ENCODE measurements at places on chromosomes 6 and 20.

- no peak for DNase-seq
Observed at GRCh38 chr20:36779656-36780025, 6.1 kb upstream of the DSN1 start.

DNA sequence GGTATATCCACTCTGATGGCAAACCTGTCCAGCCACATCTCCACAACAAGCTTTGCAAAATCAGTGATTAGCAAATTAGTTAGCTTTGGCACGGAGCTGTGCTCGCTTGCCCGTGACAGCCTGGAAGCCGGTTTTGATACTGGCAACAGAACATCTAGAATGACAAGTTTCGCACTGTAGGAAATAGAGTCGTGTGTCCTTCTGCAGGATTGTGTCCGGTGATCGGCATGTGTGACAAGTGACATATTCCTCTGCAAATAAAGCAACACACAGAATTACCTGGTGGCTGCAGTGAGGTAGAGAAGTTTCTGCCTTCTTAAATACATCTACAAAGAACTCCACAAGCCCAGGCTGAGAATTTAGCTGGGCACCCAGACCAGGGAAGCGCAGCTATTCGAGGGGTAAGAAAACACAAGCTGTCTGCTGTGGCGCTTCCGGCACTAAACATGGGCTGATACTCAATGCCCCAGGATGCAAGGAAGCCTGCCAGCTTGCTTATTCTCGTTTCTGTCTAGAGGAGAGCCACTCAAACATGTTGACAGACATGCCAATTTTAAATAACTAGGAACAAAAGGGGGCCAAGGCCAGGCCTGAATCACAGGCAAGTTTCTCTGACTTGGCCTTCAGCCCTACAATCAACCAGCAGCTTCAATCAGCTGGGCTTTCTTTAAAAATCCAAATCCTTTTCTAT lies 22.2 kb downstream of the EIF2S2 start:
- no peak for DNase-seq

DNA sequence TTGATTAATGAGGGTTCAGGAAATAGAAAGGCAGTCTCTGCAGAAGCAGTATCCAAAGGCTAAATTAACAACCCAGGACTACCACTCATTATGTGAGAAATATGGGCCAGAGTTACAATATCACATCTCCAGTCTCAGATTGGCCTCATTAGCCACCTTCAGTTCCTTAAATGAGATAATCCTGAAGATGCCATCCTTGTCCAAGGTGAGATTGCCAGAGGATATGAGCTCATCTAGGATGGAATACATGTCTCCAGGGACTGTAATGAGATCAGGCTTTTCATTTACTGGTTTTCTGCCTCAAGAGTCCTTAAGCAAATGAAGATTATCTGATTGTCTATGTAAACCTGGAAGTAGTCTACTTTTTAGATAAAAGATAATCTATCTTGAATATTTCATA lies 196.3 kb downstream of the FUT9 start:
- no peak for DNase-seq

GRCh38 chr6:35044761-35045421 lies 96.2 kb downstream of the TCP11 start:
- peak; percentile 45 for DNase-seq

DNA sequence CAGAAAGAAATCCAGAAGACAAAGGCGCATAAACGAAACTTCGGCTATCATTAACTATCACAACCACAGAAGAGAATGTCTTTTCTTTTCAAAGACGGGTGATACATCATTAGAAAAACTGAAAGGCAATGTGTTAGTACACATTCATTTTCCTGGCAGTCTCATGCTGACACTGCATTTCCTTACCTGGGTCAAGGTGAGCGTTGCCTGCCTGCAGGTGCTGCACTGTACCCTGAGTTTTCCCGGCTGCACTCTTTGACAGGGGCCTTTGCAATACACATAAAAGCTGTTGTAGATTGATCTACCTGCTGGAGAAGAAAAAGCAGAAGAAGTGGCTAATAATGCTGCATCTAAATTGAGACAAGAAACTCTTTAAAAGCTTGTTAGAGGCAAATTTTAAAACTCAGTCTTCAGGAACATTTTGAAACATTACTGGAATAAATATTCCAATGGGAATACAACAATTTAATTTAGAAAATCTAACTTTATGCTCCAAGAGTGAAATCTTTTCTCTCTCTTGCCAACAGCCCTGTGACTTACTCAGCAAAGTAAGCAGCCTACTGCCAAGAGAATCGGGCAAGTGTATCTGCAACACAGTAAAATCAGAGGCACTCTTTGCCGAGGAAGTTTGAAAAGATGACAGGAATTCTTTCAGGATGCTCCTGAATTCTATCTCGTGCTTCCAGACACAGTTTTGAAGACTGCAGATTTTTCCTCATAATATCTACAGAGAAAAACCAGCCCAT lies 526.4 kb downstream of the PRKN start:
- no peak for DNase-seq

- no peak for DNase-seq
Observed at GRCh38 chr20:14879020-14879697, 541.7 kb upstream of the FLRT3 start.

GRCh38 chr20:59864726-59865125 lies 68.7 kb downstream of the SYCP2 start:
- DNase-seq: no peak

DNA sequence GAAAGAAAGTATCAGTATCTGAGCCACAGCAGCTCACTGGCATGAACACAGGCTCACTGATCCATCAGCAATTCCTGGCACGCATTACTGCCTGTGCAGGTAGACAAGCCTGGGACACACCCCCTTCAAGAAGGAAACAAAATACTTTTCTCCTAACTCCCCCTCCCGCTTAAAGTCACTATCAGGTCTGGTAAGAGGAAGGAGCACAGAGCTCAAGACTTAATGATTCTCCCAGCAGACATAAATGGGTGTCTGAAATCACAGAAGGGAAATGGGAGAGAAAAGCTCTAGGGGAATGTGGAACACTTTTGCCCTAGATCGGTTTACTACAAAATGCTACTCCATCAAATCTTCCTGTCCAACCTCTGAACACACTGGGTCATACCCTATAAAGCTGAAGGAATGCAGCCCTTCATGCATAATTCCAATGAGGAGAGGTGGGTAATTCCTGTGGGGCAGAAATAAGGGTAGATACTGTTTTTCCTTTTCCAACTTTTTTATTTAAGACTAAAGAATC lies at the start of gene ADGRF1:
Gene ADGRF1 (minus strand): TSS at position 58 of the 517 bp plus-strand sequence. CDS start 13,271 bp downstream, outside the sequence.
- no peak for DNase-seq
